ENCODE measurements at places on chromosomes 5 and 9.

GRCh38 chr9:34550681-34551270 is 28.0 kb upstream of the ENHO start:
- DNase-seq: no peak

GRCh38 chr9:137222190-137223077 is at the start of gene RNF208:
Gene RNF208, minus strand, starts transcription at chr9:137222240. Its CDS starts 1,028 bp downstream, at chr9:137221212.
- DNase-seq: no peak

DNA sequence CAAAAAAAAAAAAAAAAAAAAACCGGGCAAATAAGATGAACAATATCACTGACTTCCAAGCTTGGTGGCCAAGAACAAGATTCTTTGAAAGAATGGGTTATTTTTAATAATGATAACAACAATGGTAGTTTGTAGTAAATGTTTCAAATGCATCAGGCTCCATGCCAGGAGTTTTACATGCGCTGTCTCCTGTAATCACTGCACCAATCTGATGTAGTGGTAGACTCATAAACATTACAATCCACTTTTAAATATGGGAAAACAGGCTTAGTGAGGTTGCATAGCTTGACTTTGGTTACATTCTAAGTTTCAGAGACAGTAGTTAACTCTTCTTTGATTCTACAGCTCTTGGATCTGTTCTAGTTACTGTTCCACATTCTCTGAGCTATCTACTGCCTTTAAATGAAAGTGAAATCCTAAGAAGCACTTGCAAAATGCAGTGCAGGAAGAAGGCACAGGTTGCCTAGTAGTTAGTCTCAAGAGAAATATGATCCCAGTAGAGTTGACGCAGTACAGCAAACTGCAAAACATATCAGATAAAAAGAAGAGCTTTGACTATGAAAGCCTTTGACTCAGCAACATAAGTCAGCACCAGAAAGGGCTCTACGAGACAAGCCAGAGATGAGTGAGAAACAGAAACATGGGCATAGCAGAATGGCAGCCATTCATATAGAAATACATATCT is 62.1 kb downstream of the PDE4D start:
- DNase-seq: no peak

DNA sequence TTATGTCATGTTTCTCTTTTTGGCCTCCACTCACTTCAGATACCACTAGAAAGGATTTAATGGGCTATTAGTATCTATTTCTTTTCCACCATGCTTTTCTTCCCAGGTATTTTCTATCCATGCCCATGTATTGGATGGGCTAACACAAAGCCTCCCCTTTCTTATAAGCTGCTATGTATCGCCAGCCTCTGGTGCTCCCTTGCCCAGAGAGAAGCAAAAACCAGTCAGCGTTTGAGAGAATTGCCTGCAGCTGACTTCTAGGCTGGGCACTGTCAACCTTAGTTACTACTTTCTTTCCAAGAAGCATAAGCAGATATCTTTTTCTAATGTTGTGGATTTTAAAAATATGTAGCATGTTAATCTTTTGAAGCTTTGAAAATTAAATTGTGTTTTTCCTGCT is 30.2 kb upstream of the HSPB3 start:
- no peak for DNase-seq

DNA sequence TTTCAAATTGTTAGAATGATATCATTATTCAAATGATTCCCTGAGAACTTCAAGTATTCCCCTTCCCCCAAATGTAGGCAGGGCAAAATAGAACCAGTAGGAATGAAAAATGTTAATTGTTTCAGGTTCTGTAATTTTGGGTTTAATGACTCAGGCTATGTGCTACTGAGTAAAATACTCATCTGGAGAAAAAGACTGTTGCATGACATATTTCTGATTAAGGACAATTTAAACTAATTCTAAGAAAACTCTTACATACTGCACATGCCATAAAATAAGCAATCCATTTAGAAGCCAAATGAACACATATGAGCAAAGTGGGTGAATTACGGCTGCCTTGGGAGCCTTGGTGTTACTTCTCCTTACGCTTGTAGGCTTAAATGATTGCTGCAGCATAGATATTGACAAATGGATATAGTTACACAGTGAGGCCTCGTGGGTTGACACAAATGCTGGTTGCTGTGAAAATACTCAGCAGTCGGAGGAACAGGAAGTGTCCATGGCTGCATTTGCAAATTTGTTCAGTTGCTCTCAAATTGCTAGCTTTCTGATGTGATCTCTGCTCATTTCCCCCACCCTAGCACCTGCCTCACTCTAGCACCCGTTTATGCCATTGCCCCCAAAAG is 174.9 kb upstream of the DMAC1 start:
- no peak for DNase-seq

DNA sequence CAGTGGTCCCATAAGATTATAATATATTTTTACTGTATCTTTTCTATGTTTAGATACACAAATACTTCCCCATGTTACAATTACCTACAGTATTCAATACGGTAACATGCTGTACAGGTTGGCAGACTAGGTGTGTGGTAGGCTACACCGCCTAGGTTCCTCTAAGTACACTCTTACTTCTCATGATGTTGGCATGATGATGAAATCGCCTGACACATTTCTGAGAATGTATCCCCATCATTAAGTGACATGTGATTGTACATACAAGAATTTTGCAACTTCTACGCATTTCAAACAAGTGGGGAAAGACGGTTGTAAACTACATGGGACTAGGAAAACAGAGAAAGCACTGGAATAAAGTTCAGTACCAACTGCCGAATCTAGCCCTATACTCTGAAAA is 53.3 kb downstream of the SETX start:
- no peak for DNase-seq

- no peak for DNase-seq
These were observed 8.4 kb upstream of the IRX2 start for GRCh38 chr5:2759696-2760461.

- no peak for DNase-seq
These were observed 21.0 kb upstream of the FOXE1 start for GRCh38 chr9:97831843-97832636.

DNA sequence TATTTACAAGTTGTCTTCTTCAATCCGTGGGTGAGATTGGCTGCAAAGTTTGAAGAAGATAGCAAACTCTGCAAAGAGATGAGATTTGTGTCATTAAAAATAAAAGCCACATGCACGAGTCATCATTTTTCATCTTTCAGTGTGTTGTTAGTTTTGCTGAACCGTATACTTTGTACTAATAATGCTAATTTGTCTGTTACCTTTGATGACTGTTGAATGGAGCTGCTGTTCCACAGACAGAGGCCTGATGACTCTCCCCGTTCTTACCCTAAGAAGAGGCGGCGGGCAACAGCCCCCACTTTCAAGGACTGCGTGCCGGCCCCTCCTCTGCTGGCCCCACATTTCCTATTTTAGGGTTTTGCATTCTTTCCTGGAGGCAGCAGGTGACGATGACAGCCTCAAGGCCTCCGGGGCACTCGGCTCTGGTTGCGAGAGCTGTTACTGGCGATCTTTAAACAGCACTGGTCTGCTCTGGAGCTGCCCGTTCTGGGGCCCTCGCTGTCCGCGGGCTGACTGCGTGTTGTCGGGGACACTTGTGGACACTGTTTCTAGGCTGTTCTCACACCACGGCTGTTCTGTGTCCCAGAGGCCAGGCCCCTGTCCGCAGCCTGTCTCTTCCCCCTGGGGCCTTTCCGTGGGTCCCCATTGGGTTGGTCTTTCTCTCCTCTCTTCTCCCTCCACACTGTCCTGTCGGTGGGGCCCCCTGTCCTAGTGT is 35.1 kb downstream of the NDUFS6 start:
- no peak for DNase-seq

DNA sequence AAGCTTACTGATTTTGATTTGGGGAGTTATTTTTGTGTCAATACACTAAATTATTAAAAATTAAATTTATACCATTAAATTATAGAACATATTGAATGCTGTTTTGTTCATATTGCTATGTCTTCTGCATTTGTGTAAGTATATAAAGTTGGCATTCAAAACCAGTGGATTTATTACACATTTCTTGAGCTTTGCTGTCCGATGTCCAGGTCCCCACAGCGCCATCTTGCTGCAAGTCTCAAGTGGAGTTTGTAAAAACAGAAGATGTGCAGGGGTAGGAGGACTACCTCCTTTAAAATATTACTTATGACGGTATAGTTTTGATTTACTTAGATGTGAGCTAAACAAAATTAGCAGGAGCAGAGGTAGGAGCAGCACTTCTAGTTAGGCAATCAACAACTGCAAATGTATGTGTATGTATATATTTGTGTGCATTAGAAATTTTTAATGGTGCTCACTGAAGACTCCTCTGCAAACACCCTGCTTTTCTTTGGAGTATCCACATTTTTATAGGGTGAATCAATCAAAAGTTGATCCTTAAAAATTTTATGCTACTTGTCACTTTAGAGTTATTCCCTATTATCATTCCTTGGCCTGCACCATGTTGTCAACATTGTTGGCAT is 37.4 kb downstream of the CPEB4 start:
- no peak for DNase-seq

DNA sequence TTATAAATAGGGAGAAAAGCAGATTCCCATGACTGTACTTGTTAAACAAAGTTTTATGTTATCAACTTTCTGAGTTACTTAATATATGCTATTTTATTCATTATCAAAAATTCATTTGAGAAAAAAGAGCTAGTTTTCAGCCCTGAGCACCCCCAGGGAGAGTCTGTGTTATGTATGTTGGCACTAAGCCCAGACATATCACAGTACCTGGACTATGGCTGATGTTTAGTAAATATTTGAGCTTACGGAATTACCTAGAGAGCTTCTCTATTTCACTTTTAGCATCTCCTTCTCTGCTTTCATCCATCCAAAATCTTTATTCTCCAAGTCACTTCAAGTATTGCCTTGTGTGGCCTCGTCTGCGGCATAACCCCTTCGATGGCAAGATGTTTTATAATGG is 225.9 kb upstream of the PCSK5 start:
- DNase-seq: no peak

DNA sequence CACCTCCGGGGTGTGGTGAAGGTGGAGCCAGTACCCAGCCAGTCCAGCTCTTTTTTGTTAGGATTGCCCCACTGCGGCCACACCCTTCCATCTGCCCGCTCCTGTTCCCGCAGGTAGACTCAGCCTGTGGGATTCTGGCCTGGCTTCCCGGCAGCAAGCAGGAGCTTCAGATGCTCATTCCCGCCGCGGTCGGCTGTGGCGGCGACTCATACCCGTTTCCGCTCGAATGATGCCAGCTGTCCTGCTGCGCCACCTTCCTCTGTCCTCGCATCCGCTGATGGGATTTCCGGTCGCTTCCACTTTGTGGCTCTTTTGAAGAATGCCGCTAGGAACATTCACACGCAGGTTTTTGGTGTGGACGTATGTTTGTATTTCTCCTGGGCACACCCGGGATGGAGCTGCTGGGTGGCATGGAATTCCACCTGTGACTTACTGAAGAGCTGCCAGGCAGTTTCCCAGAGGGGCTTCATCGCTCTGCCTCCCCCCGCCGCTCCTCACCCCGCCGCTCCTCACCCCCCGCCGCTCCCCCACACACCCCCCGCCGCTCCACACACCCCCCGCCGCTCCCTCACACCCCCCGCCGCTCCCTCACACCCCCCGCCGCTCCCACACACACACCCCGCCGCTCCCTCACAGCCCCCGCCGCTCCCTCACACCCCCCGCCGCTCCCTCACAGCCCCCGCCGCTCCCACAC is 60.3 kb downstream of the TENT4A start:
- no peak for DNase-seq

GRCh38 chr9:121688681-121689080 is 37.2 kb downstream of the DAB2IP start:
- DNase-seq: no peak

- no peak for DNase-seq
These were observed 260.7 kb downstream of the NR3C1 start for GRCh38 chr5:143142596-143143435.

GRCh38 chr9:129627556-129628440 is 1.8 kb downstream of the NTMT1 start:
- no peak for DNase-seq

DNA sequence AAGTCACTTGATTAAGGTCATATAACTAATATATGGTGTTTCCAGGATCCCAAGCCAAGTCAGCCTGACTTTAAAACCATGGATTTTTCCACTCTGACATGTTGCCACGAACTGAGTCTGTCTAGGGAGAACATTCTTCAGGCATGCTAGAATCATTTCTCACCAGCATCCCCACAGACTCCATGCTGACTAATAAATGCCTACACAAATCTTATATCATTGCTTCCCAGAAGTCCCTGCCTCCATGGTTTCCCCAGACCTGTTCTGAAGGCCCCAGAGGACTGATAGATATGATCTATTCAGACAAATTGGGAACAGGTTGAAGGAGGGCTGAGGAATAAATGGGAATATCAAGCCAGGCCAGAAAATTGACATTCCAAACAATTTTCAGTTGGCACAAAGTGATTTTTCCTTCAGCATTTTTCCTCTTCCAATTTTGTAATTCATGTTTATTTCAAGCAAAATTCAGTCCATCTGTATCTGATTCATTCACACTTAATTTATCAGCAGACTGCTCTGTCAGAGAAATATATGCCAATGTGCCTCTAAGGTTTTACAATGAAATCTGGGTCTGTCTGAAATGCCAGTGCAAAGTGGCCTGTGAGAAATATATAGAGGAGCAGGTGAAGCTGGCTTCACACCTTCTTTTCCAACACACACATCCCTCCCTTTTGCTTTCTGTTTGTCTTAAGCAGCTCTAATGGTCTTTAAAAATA is 413.6 kb upstream of the TNC start:
- DNase-seq: no peak

- DNase-seq: no peak
These were observed 213.4 kb downstream of the GAS1 start for GRCh38 chr9:86733929-86734328.

- DNase-seq: no peak
These were observed 280.0 kb upstream of the ANKRD55 start for GRCh38 chr5:56513141-56513540.

DNA sequence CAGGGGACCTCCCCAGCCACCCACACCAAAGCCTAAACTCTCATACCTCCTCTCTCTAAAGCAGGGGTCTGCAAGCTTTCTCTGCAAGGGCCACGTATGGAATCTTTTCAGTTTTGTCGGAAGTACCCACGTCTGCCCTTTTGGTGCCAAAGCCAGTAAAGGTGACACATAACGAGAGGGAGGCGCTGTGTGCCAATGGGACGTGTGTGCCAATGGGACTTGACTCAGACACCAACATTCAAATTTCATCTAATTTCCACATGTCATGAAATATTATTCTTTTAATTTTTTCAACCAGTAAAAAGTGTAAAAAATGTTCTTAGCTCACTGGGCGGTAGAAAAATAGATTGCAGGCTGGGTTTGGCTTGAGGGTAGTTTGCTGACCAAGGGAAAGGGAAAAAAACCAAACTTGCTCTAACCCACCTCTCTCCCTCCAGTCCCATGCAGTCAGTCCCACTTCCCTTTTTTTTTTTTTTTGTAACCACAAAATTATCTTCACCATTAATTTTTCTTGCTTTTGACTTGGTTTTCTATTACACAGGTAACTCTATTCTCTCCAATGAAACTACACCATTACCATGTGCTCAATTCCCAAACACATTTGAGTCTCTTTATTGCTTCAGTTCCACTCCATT is 25.5 kb downstream of the OR2V1 start:
- DNase-seq: no peak

- no peak for DNase-seq
These were observed 139.3 kb upstream of the FBXL17 start for GRCh38 chr5:108521011-108521700.

Data from cerebellar nuclear complex (tissue), 1 donor.